ENCODE measurements at places on chromosomes 12 and 14.

DNA sequence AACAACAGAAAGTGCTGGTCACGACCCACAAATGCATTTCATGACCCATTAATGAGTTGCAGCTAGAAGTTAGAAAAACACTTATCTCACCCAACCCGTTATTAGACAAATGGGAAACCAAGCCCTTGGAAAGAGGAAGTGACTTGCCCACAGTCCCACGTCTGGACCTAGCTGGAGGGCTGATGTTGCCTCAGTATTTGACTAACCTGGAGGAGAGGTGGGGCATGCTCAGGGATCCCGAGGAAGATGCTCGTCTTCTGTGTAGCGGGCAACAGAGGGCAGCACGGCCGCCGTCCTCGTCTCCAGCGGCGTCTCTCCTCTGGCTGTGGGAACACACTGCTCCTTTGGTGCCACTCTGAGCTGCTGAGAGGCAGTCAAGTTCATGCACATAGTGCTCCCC is 12.7 kb downstream of the CCND2 start:
- H3K4me3 ChIP-seq: no peak overlapping the region
- no peak for DNase-seq
- H3K27me3 ChIP-seq: no peaks in the 10 kb centered on the region
- no peaks in the 10 kb centered on the region for H3K36me3 ChIP-seq

- H3K36me3 ChIP-seq: no peaks in the 10 kb centered on the region
- no peak overlapping the region for H3K4me3 ChIP-seq
- no peak for DNase-seq
- no peaks in the 10 kb centered on the region for H3K27me3 ChIP-seq
- H3K27ac ChIP-seq: no peak overlapping the region
Observed at GRCh38 chr12:2165927-2166326, 113.1 kb downstream of the CACNA1C start.

DNA sequence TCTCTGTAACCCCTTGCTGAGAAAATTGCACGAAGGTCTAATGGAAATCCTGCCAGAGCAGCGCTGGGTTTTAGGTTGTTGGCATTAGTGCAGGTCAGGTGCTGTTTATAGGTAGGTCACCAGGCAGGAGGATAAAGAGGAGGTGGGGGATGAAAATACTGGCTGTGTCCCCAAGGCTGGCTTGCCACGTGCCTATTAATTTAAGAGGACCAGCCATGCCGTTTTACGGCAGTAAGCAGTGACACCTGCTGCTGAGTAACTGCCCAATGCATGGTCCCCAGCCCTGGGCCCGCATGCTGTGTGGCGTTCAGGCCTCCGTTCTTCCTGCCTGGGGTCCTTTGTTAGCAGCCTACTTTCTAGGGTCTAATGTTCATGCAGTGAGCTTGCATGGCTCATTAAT is 67.2 kb downstream of the WDR20 start:
- H3K4me3 ChIP-seq: no peak overlapping the region
- H3K4me1 ChIP-seq: no peaks in the 10 kb centered on the region
- H3K27me3 ChIP-seq: no peaks in the 10 kb centered on the region
- H3K36me3 ChIP-seq: no peaks in the 10 kb centered on the region
- H3K27ac ChIP-seq: peak overlapping the region; percentile 36

DNA sequence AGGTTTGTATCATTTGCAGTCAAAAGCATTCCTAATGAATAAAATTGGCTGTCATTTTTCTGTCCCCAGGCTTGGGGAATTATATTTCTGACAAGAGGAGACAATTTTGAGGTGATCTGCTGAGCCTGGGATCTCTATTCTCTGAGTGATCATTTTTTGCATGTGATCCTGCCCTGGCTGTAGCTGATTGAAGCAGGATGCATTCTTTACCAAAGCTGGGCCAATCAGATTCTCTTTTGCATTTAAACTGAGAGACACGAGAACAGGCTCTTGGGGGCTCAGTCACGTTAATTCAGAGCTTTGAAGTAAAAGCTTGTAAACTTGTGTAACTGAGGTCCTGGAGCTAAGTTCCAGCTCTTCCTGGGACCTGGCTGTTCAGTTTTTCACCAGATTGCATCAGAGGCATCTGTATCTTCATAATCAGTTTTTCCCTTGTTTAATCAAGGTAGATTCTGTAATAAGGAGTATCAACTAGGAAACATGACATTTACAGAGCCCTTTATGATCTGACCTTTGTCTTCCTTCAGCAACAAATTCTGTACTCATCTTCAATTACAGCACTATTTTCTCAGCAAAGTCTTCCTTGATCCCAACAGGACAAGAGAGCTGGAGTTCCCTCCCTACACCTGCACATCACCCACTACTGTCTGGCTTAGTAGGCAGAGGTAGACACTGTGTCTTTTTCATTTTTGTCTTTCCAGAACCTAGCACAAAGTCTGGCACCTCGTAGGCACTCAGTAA is 35.0 kb upstream of the MANSC4 start:
- no peaks in the 10 kb centered on the region for H3K36me3 ChIP-seq
- no peak overlapping the region for H3K4me3 ChIP-seq
- H3K27ac ChIP-seq: peak overlapping the region; percentile 43
- peak; percentile 23 for DNase-seq
- no peaks in the 10 kb centered on the region for H3K4me1 ChIP-seq

DNA sequence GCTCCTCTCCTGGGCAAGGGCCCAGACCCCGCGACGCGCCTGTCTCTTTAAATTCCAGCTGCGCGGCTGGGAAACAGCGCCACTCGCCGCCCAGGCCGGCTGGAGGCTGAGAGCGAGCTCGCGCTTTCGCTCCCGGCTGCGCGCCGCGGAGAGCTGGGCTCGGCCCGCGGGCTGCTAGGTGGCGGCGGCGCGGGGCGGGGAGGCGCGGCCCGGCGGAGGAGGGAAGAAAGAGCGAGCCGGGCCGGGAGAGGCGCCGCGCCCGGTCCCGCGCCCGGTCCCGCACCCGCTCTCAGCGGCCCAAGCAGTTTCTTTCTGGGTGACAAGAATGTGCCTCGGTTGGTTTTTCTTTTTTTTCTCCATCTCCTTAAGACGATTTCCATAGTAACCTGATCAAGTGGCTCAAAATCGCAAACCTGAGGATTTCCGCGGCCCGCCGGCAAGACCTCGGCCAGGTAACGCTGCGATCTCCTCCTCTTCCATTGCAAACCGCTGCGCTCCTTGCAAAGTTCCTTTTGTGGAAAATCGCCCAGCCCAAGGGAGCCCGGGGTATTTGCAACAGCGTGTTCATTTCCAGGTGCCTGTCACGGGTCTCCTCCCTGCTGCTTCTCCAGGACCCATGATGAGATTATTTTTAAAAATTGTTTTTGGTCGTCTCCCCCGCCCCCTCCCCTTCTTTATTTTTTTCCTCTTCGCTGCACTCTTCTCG is 259.5 kb upstream of the E2F7 start:
- H3K27me3 ChIP-seq: no peaks in the 10 kb centered on the region
- no peaks in the 10 kb centered on the region for H3K36me3 ChIP-seq
- H3K4me3 ChIP-seq: peak overlapping the region; percentile 38
- H3K4me1 ChIP-seq: no peaks in the 10 kb centered on the region
- peak; percentile 56 for DNase-seq

DNA sequence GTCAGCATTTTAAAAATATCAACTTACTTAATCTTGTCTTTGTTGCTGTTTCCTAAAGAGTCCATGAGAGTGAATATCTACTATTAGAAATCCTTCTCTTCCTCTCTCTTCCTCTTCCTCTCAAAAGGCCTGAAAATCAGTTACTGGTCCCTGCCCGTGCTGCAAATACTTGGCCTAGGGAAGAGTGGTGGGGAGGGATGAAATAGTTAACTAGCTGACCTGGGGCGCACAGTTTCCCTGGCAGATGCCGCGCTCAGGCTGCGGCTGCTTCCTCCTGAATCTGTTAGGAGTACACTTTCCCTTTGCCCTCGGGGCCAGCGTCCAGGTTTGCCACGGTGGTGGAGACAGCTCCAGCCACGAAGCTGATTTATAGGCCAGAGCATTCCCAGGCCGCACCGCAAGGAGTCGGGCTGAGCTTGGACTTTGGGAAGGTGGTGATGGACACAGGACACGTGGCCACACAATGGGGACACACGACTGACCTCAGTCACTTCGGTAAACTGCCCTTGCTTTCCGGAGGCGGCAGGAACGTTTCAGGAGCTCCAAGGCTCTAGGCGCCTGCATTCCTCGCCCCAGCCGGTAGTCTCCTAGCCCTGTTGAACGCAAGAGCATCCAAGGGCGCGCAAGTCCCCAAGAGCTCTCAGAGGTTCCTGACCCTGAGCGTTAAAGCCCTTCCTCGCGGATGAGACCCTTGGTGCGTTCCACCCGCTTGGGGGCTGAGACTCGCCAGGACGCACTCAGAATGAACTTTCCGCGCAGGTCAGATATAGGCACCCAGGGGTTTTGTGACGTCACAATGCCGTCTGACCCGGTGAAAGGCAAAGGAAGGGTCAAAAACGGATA is 7.1 kb upstream of the ASCL1 start:
- no peaks in the 10 kb centered on the region for H3K4me1 ChIP-seq
- no peak overlapping the region for H3K4me3 ChIP-seq
- H3K27ac ChIP-seq: no peak overlapping the region
- no peaks in the 10 kb centered on the region for H3K27me3 ChIP-seq
- peak; percentile 59 for DNase-seq
- H3K36me3 ChIP-seq: no peaks in the 10 kb centered on the region
